ENCODE measurements at places on chromosomes 16 and 17.

DNA sequence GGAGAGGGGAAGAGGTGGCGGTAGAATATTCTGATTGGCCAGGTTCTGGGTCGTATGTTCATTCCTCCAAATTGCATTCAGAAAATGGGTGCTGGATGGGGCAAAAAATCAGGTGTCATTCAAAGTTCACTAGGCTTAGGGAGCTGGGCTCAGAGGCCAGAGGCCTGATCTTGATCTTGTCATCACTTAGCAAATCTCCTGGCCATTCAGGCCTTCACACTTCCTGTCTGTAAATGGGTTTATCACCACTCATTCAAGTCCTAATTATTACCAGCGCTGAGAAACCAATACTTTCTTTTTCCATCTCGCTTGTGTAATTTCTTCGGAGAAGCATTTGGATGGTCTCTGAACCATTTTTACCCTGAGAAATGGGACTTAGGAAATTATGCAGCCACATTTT is 50.8 kb downstream of the BMERB1 start:
- DNase-seq = no peak

DNA sequence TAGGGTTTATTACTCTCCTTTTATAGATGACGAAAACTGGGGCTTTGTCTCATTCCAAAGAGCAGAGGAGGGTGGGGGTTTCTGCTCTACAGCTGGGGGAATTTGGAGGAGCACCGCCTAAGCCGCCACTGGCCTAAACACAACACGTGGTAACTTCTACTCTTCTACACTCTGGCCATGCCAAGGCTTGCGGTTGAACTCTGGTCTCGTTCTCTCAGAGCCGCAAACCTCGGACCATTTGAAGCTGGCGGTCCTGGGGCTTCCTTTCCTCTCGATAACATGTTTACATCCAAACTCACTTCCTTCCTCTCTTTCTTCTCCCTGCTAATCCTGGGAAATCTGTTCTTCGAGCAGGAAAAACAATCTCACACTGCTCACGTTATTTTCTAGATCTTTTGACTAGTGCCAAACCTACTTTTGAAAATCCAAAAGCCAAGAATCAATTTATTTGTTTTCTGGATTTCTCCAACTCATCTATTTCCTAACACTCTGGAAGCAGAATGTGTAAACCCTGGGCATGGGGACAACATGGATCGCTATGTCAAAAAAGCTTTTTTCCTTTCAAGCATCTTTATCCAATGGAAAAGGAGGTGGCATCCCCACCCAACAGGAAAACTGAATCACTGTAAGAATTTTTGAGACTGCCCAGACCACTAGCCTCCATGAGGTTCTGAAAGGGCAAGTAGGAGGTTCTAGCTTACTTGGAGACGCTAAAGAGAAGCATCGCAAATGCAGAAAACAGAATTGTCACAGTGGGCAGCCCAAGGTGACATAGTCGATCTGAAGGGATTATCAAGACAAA is 13.6 kb upstream of the EEF2K start:
- peak; percentile 95 for DNase-seq

DNA sequence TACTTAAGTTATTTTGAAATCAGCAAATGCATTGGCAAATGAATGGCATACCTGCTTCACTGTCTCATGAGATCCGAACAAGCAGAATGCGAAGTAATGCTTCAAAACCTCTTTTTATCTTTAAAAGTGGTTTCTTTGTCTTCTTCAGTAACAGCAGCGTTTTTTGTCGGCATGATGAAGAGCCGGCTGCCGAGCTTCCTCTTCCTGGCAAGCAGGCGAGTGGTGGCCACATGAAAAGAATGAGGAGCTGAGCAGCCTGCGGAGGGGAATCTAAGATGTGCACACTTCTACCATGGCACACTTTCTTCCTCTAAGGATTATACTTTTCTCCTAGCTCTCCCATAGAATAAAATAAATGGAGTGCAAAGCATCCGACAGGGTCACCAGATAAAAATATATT is 42.4 kb upstream of the AKTIP start:
- DNase-seq = no peak

GRCh38 chr17:77167472-77168306 is 26.9 kb downstream of the SEC14L1 start:
- no peak for DNase-seq
